PC-3 (cell line): ENCODE measurements at places on chromosomes 16 and 17.
A peak's percentile ranks its signal among the peaks of the same experiment; 100 is the strongest.

DNA sequence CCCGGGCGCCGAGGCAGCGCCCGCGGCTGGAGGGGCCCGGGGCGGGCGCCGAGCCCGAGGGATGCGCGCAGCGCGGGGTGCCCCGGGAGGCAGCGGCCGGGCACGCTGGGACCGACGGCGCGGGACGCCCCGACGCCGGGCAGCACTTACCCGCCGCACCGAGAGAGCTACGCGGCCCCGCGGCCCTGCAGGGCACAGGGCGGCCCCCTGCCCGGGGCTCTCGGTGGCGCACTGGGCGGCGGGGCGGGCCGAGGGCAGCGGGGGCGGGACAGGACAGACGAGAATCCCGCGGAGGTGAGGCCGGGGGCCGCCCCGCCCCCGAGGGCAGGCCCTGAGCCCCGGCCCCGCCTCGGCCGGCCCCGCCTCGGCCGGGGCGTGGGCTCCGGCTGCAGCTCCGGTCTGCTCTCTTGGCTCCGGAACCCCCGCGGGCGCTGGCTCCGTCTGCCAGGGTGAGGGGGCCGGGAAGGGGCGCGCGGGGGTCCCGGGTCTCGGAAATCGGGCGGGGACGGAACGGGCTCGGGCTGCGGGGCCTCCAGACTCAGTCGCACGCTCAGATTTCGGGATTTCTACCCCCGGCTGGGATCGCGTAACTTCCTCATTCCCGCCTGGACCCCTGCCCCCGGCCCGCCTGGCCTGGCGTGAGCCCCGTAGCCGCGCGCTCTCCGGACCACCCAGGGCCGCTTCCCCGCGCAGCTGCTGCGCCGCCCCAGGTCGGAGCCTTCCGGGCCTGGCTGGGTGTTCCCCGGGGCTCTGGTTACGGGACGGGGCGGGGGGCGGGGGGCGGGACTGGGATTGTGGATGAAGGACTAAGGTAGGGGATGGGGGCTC, at the start of gene PLD2:
TSS of gene PLD2 (plus strand) at position 376 of the 828 bp plus-strand sequence. CDS start 621 bp downstream, outside the sequence.
- DNase-seq: peak; percentile 84

- DNase-seq: peak; percentile 59
Observed at GRCh38 chr16:10181196-10182162, 749 bp downstream of the GRIN2A start.

DNA sequence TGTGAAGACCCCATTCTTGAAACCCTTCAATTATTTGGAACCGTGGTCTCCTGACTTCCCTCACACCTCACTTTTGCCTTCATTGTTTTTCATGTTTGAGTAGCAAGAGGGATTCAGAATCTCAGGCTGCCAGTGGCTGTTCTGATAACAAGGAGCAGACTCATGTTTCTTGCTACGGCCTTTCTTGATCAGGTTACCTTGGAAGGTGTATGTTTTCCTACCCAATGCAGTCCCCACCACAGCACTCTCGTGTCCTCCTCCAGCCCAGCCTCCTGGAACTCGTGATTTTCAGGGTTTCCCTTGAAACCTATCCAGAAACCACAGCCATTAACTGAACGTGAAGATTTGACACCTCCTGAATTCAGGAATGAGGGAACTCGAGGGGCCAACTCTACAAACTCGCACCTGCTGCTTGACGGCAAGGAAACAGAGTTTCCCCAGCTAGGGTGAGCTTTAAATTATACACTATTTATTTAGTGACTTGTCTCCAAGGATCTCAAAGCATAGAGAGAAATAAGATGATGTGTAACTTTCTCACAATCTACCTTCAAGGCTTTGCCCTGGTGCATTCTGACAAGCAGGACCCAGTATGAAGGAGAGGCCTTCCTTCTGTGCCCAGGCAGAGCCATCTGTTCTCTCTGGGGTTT, 1.6 kb downstream of the ZFHX3 start:
- DNase-seq: no peak

DNA sequence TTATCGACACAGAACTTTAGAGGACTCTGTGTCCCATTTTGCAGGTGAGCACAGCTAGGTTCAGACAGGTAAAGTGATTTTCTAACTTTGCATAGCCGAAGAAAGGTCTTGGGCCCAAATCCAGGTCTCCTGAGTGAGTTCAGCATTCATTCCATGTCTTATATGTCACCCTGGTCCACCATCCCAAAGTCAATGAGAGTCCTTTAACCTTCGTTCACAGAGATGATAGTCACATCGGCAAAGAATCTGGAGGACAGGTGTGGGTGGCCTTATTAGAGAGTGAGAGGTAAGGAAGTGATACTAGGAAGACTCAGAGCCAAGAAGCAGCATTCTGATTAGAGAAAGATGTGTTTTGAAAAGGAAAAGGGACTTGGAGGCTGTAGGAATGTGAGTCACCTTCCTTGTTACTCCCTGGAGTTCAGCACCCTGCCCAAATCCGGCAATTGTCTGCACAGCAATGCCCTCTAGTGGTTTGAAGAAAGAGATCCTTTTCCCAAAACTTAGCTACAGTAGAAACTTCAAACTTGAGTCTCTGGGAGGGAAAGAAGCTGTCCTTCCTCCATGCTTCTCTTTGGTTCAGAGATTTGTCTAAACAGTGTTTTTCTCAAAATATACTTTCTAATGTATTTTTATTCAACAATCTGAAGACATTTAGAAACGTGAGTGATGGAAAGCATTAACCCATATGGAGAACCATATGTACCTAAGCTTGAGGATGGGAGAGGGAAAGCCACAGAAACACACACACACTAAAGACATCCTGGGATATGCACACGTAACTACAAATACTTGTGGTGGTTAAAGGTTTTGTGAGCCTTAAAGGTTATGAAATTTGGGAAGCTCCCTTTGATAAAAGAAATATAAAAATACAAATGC, 96.4 kb upstream of the SHISA6 start:
- DNase-seq: peak; percentile 57

- no peak for DNase-seq
Observed at GRCh38 chr17:80663781-80664206, 119.2 kb downstream of the RPTOR start.

DNA sequence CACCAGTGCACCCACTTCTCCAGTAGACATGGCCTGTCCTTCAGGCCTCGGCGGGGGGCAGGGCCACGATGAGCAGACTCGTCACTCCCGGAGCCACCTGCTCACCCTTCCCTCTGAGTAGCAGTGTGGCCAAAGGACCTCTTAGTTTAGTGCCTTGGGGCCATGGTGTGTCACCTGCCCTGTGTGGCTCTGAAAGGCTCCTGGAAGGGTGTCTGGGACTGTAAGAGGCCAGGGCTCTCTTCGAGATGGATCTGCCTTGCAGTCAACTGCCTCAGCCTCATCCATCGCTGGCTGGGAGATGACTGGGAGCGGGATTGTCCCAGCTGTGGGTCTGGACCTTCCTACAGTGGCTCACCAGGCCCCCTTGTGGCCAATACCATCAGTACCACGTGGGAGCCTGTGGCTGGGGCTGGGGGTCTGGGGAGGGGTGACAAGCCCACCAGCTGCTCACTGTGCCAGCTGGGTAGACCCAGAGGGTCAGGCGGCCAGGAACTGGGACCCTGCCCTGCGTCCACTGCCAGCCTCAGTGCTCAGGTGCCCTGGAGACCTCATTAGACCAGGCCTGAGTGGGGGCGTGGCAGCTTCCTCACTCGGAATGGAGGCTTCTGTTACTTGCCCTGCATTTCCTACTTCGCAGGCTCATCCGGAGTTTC, 133.4 kb downstream of the OR1D5 start:
- DNase-seq: peak; percentile 57

- DNase-seq: no peak
Observed at GRCh38 chr16:89696670-89697128, 4.8 kb downstream of the SPATA2L start.

DNA sequence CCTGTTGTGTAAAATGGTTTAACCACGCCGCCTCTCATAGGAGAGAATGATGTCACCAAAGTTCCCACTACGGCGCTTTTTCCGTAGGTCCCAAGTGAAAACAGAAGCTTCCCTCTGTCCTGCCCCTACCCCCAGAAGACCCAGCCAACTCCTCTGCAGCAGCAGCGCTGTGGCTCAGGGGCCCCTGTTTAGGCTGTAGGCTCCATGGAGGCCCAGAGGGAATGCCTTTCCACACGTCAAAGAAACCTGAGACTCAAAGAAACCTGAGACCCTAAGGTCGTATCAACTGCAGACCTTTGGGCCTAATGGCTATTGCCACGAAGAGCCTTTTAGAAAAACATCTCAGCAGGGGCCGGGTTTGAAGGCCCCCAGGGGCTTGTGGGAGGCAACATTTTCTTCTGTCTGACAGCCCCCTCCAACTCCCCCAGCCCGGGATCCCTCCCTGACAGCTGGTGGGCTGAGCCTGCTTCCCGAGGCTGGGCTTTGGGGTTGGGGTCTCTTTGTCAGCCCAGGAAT, 43.1 kb upstream of the MEAK7 start:
- DNase-seq: no peak

DNA sequence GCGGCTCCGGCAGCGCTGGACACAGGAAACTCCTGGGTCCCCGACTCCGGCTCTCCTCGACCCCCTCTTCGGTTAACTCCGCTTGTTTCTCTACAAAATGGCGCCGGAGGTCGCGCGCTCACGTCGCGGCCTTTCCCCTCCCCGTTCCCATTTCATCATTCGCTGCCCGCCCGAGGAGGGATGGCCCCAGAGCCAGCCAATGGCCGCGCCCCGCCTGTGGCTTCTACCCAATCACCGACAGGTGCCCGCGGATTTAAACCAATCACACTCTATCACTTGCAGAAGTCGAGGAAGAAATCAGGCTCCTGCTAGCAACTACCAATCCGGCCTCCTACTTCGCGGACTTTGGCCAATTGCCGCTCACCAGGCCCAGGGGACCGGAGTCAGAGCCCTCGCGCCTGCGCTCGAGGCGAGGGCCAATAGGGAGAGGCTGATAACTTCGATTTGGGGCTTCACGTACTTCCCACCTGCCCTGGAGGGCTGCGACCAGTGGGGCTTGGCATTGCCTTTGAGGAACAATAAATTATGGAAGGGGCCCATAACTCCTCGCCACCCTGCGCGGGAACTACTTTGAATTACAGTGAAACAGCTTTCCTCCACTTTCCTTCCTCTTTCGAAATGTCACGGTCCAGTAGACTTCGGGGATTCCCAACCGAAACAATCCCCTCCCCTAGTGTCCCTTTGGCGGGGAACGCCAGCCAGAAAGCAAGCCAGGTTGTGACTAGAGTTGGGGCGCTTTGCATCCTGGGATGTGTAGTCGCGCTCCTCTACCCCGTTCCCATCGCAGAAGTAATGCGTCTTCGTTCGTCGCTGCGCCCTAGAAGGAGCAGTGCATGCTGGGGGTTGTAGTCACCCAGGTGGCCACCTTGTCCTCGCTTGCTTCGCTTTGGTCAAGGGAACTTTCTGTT, at the start of gene CNOT1:
TSS of gene CNOT1 (minus strand) at position 94 of the 908 bp plus-strand sequence. CDS start 30,489 bp downstream, outside the sequence.
- DNase-seq: peak; percentile 95

DNA sequence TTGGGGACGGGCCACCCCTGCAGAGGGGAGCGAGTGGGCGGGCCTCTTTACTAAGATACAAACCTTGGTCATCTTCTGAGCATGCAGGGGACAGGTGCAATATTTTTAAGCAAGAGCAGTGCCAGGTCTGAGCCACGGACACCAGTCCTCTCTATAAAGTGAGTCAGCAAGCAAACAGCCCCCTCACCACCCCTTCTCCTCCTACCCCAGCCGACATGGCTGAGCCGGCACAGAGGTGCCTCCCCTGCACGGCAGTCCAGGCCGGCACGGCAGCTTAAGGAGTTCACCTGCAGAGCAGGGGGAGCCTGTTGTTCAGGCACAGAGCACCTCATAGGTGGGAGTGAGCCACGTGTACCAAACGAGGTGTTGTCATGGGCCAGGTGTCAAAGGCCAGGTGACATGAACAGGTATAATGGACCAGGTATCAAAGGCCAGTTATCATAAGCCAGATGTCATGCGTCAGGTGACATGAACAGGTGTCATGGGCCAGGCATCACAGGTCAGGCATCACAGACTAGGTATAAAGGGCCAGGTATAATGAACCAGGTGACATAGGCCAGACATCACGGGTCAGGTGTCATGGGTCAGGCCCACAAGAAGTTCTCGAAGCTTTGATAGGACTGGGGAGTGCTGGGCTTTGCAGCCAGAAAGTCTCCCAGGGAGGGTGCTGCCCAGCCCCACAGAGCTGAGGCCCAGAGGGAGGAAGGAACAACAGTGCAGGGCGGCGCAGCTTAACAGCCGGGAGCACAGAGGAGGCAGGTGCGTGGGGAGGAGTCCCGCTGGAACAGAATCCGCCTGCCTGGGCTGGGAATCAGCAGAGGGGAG, 42.6 kb upstream of the ZNF469 start:
- DNase-seq: peak; percentile 25

- no peak for DNase-seq
Observed at GRCh38 chr17:70251706-70252105, 82.4 kb downstream of the KCNJ2 start.

- no peak for DNase-seq
Observed at GRCh38 chr17:80652756-80653330, 108.2 kb downstream of the RPTOR start.

DNA sequence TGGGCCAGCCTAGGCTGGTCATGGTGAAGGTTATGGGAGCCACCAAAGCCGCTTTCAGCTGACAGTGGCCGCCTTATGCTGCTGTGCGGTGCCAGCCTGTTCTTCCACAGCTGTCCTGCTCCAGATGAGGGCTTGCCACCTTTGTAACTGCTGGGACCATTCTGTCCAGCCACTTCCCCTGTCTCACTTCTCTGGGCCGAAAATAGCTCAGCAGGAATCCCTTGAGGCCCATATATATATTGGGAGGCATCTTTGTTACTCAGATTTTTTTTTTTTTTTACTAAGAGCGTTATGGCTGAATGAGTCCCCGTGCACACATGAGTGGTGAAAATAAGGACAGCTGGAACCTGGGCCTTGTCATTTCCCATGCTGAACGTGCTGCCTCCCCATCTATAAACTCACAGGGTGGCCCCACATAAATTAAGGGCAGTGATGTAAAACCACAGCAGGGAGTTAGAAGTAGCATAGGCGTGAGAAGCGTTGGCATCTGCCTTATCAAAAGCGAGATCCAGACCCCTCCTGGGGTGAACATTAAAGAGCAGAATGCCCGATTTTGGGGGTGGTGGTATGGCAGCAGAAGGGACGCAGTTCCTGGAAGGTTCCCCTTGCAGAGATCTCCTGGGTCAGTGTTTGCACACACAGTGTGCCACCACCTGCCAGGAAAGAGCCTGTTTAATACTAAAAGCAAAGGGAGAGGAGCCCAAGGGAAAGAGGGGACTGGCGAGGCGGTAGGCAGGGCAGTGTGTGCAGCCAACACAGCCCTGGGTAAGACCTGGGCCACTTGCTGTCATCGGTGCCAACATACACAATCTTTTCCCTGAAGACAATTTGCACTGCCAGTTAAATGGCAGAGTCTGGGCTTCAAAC, 57.8 kb downstream of the USP43 start:
- no peak for DNase-seq
